ENCODE measurements at places on chromosomes 6 and 20. TPM values are rescaled to one million over a fixed set of nuclear protein-coding genes. Genes with fewer than 3 reads are reported as not detected.

SIRPA gene
- total RNA-seq: 6.3 TPM

KCNK15 gene
- total RNA-seq: 0.26 TPM

SPTLC3 gene
- 14.7 TPM for total RNA-seq

CCN5 gene
- 0.93 TPM for total RNA-seq

LTB gene
- total RNA-seq: not detected

KLC4 gene
- 15.2 TPM for total RNA-seq

AIG1 gene
- total RNA-seq: 35.8 TPM

GABRR1 gene
- not detected for total RNA-seq

MMS22L gene
- total RNA-seq: 11.9 TPM

ARG1 gene
- not detected for total RNA-seq

EDN1 gene
- 5.2 TPM for total RNA-seq

TTBK1 gene
- total RNA-seq: under 0.01 TPM

C6orf58 gene
- total RNA-seq: not detected

ECT2L gene
- total RNA-seq: under 0.01 TPM

TRDN gene
- total RNA-seq: not detected

CTAGE9 gene
- total RNA-seq: not detected

UNC5CL gene
- under 0.01 TPM for total RNA-seq

NEURL2 gene
- total RNA-seq: 5.2 TPM

RBPJL gene
- not detected for total RNA-seq

OR2H1 gene
- not detected for total RNA-seq

NKX2-4 gene
- not detected for total RNA-seq

NELFCD gene
- 50.1 TPM for total RNA-seq

GTSF1L gene
- total RNA-seq: not detected

MEI4 gene
- total RNA-seq: not detected

LY6G6F gene
- total RNA-seq: not detected
